ENCODE measurements at places on chromosomes 2 and 18. TPM values are rescaled to one million over a fixed set of nuclear protein-coding genes. Genes with fewer than 3 reads are reported as not detected.
A peak's percentile ranks its signal among the peaks of the same experiment; 100 is the strongest.

DNA sequence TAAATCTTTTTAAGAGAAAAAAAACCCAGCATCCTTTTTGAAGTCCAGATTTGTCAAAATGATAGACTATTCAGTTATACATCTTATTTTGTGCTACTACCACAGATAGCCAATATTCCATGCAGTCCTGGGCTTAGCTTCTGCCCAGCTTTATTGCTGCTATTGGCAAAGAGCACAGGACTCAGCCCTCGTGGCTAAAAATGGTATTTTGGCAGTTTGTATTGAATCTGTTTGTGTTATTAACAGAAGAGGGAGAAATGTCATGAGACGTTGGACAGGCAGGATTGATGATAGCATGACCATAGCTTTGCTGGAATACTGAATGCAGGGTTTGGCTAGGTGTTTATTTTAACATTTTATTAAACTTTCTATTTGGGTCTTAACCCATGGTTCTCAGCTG, 19.4 kb downstream of the ELAC1 start:
- DNase-seq: no peak

The CLEC4F gene
- 0.09 TPM for polyA plus RNA-seq

DNA sequence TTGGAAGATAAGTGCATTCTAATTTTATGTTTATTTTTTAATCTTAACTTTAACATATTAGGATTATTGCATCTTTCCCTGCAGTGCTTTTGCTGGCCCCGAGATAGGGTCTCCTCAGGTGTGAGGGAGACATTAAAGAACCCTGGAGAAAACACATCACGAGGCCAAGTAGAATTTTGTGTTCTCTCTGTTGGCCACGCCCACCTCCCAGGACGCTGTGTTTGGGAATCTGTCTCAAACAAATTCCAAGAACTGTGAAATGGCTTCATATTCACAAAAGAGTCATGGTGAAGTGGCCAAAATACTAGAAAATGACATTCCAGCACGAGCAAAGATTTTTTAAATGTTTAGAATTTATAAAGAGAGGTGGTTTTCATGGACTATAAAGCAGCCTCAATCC, 27.3 kb downstream of the RNF144A start:
- no peak for DNase-seq

- DNase-seq: no peak
Observed at GRCh38 chr2:86056590-86057331, 48.9 kb downstream of the POLR1A start.

DNA sequence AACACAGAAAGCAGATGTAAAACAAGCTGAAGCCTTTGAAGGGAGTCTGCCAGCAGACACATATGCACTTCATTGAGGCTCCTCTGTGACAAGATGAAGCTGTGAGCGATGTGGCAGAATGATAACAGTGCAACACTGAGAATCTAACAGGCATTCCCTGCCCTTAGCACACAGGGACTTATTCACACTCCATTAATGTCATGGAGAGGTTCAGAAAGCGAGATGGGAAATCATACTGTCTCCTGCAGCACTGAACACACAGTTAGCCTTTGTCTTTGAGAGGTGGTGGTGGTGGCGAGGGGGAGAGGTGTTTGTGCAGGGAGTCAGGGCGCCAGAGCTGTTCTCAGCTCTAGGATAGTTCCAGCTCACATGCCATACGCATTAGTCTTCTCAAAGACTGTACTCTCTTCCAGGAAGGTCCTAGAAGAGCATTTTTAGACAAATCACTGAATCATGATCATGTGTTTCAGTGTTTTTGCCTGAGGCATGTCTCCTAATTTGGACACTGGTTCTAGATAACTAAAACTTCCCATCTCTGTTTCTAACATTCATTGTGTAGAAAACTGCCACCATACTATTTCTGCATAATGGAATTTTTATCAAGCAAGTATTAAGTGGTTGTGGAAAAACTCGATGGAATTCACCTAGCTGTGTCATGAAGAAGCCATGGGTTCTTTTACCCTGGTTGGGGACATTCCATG, 93.5 kb upstream of the ITGB6 start:
- DNase-seq: no peak

GRCh38 chr18:63981719-63982118, 11.8 kb downstream of the SERPINB8 start:
- no peak for DNase-seq

DNA sequence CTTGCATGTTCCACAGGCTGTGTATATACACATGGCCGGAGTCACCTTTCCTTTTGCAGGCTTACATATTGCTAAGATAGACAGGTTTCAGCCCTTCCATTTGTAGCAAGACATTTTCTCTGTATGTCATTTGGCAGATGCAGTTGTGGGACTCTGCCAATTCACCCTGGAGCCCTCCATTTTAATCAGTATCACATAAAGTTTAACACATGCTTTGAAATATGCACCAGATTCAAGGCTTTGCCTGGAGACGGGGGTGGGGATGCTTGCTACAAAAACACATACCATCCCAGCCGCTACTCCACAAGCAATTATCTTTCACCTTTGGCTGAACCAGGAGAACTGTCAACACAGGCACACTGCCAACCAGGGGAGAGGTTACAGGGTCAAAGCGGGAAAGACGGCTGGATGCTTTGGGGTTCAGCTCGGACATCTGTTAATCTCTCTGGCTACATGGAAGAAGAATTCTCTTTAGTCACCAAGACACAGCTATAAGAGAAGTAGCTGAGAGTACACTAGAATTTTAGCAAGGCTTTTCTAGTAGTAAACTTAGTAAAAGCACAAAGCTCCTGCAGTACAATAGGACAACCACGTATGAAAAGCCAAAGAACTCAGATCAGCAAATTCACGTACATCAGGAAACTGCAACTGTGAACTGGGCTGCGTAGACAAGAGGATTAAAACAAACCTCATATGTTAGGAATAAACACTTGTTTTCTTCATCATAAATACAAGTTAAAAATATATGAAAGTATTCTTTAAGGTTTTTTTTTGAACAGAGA, 130.9 kb downstream of the EXOC6B start:
- no peak for DNase-seq

DNA sequence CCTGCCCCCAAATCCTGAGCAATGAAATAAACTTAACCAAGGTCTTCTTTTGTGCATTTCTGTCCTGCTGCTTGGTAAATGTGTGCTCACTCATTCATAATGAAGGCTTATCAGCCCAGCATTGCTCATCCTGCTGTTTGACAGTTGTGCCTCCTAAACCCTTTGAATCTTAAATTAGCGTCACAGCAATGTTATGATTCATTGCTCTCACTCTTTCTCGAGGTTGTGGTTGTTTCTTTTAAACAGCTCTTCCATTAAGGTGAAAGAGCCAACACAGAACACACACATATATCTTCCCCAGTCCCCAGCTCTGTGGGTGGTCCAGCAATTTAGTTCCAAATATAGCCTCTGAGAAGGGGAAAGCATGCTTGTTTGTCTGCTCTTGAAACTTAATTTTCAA, 84.0 kb downstream of the EVA1A start:
- DNase-seq: peak; percentile 37

The HOXD10 gene
- polyA plus RNA-seq: 127 TPM

The TOGARAM2 gene
- polyA plus RNA-seq: 0.82 TPM

The GULP1 gene
- 77.3 TPM for polyA plus RNA-seq

DNA sequence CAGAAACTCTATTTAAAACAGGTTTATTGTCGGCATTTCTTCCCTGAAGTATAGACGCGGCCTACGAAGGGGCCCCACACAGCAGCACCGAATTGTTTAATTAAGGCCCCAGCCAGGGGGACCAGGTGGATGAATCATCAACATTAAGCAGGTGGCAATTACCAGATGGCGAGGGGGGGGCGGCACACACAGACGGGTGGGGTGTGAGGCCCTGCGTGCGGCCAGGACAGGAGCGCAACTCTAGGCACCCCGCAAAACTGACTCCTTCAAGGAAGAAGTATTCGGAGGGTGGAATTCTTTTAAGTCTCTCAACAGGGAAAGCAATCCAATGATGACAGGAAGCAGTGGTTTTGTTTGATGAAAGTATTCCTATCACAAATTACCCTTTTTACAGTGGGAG, 830.4 kb downstream of the GALR1 start:
- DNase-seq: no peak

DNA sequence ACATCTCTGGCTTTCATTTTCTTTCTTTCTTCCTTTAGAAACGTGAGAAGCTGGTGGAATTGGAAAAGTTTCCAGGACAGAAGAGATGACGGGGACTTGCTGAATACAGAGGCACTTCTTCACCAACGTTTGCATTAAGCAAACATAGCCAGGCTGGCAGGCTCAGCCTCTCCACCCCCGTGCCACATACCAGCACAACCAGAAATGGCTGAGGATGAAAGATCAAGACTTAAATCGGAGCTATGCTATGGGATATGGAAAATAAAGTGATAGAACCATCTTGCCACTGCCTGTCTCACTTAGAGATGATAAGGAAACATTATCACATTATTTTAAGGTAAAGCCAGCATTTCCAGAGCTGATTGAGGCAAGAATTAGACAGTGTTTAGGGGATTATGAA, 483.3 kb downstream of the BCL11A start:
- DNase-seq: no peak

- DNase-seq: no peak
Observed at GRCh38 chr2:108934151-108934550, 54.9 kb downstream of the EDAR start.

DNA sequence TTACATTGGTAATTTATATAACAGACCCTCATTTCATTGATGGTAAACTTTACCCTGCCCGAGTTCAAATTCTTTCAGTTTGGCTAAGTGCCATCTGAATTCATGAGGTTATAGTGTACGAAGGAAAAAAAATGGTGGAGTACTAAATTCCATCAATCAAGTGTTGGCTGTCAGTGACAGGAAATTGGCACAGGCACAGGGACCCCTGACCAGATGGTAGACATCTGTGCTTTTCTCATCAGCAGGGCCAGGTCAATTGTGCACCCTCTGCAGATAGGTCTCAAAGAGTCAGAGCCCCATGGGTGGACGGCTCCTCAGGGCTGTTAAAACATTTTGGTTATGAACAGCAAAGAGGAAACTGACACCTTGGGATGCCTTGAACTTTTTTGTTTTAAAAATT, 439.2 kb downstream of the SETBP1 start:
- peak; percentile 14 for DNase-seq

The TXNDC2 gene
- polyA plus RNA-seq: 0.14 TPM

GRCh38 chr2:54503192-54503591, 47.1 kb downstream of the SPTBN1 start:
- DNase-seq: no peak

DNA sequence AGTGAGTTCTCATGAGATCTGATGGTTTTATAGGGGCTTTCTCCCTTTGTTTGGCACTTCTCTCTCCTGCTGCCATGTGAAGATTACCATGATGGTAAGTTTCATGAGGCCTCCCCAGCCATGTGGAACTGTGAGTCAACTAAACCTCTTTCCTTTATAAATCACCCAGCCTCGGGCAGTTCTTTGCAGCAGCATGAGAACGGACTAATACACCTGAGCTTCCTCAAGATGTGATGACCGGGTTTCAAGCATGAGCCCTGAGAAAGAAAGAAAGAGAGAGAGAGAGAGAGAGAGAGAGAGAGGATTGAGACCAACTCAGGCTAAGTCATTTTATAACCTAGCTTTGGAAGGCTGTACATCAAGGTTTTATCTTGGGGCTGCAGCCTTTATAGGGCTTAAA, 167.7 kb upstream of the SERPINE2 start:
- DNase-seq: no peak

DNA sequence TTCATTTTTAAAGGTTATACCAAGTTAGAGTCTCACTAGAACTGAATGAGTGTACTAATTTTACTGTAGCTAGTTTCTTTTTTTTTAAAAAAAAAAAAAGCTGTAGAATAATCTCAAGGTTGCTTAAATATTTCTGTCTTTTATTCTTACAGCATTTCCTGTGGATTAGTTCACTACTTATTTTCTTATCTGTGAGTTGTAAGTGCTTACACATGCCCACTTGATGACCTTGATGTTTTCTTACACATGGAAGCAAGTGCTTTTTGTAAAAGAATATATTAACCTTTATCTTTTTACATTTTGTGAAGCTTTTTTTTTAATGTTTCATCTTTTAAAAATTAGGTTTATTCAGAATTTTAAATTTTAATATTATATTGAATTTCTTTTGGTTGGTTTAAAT, 57.8 kb downstream of the MSH2 start:
- DNase-seq: no peak

DNA sequence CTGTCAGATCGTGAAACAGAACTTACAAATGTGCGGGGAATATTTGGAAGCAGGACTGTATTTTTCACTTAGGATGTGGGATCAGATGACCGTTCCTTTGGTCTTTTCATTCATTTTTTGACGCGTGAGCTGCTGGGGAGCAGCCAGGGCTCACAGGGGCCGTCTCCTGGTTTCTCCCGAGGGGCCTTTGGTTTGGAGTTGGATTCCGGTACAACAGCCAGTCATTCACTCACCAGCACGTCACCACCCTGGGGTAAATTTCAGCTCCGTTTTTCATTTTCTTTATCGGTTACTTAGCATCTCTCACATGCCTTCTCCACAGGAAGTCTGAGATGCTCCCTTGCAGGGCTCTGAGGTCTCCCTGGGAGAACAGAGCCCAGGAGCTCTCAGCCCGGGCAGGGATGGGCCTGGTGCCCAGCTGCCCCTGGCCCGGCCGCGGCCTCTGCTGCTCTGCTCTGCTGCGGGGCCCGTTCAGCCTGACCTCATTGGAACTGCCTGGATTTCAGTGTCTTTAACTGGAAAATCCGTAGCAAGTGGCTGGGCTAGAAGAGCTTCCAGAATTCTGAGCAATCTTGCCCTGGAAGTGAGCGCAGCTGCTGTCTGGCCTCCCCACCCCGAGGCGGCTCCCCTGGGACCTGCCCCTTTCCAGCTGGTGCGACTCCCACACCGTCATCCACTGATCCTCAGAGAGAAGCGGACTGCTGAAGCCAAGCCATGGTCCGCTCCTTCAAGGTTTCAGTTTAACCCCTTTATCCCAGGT, 335.6 kb downstream of the EIPR1 start:
- DNase-seq: no peak

The GPR45 gene
- 0.26 TPM for polyA plus RNA-seq

The EVX2 gene
- polyA plus RNA-seq: 0.06 TPM

The CRYGD gene
- not detected for polyA plus RNA-seq

DNA sequence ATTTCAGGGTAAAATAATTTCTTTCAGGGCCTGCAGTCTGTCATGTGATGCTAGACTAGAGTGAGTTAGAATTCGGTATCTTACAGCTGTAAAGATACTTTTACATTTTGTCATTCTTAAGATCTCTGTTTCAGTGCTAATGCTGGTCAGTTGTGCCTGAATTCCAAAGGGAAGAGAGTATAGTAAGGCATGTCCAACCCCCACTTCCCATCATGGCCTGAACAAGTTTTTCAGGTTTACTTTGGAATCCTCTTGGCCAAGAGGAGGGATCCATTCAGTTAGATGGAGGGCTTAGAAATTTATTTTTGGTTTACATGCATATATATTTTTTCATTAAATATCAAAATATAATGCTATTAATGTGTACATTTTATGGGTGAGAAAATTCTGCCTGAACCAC, 596.6 kb downstream of the XIRP2 start:
- no peak for DNase-seq

GRCh38 chr2:109447251-109447661, 166.5 kb downstream of the SEPTIN10 start:
- DNase-seq: no peak

The HOXD1 gene
- polyA plus RNA-seq: 13.7 TPM

DNA sequence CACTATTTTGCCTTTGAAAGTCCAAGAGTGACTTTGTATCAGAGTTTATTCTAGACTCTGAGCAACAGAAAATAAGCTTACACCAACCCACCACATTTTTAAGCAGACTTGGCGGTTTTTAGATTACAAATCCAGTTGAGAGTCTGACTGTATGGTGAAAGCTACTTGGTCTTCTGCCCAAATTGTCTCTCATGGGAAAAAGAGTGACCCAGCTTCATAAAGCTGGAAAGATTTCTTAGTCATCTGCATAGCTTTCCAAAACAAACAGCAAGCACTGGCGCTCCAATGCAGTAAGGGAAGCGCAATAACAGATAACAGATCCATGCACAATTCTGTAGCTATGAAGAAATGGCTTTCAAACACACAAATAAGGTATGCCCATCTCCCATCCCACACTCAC, 7.1 kb downstream of the DSG1 start:
- no peak for DNase-seq

Data from left renal pelvis (tissue), 4 donors.